GM03348 (cell line): ENCODE measurements at places on chromosomes 2 and 18.

GRCh38 chr2:145321344-145321743 is 801.4 kb upstream of the ZEB2 start:
- no peak for DNase-seq

GRCh38 chr2:86124683-86125082 is 18.6 kb downstream of the PTCD3 start:
- no peak for DNase-seq

GRCh38 chr18:25587545-25587944 is 235.6 kb upstream of the ZNF521 start:
- no peak for DNase-seq

- DNase-seq = no peak
These were observed 53.4 kb upstream of the PROKR1 start for GRCh38 chr2:68589963-68590362.
